Stimulated activated CD4-positive, alpha-beta T cell treated with anti-CD3 and anti-CD28 coated beads, TNF-alpha, amount 100 ng/mL, for 1 hour (primary cell): ENCODE measurements at places on chromosomes 7 and 10.

DNA sequence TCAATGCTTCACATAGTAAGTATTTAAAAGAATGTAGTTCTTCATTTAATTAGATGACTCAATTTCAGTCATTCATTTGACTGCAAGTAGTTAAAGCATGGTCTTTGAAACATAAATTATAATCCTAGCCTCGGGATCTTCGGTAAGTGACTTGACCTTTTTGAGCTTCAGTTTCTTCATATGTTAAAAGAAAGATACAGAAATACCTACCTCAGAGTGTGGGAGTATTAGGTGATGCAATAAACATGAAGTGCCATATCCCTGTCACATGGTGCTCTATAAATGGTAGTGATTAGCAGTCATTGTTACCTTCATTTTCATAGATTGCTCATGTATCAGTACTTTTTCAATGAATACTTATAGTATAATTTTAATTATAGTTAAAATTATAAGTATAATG, 31.2 kb upstream of the UMAD1 start:
- DNase-seq: no peak

- DNase-seq: no peak
These were observed 427.8 kb upstream of the LRGUK start for GRCh38 chr7:133699386-133699785.

DNA sequence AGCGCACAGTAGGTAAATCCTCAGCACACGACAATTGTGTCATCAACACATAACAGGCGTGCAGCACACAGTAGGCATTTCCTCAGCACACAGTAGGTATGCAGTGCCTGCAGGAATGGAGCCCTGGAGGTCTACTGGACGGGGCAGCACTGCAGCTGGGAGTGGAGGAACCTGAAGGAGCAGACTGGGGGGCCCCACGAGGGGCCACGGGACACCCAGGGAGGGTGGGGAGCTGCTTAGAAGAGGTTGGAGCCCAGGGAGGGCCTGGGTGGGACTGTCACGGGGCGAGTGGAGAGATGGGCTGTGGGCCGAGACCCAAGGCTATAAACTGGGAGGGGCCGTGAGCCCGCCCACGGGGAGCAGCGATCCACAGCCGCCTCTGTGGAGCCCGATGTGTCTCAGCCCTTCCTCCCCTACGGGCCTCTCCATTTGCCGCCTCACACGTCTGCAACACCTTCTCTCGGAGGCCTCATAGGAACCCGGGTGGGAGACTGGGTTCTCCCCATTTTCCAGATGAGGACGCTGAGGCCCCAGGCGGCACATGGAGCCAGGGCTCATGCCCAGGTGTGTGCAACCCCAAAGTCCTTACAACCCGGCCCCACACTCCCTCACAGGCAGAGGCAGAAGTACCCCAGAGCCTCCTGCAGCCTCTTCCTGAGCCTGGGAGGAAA, 101.5 kb downstream of the MICALL2 start:
- DNase-seq: no peak

DNA sequence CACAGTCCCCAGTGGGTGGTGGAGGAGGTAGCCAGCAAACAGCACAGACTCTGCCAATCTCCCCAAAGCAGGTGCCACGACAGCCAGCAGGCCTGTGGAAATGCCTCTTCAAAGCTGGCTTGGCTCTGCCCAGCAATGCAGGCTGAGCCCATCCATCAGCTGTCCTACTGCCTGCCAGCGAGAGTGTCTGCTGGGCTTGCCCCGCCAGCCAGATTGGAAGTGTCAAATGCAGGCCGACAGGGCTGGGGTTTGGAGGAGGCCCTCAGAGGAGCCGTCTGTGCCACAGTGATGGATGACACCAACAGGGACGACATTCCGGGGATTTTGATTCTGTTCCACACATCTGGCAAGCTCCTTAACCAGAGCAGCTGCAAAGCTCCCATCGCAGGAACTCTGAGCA, 16.7 kb downstream of the HABP2 start:
- no peak for DNase-seq

- DNase-seq: no peak
These were observed 79.5 kb downstream of the BEND7 start for GRCh38 chr10:13449296-13449695.

DNA sequence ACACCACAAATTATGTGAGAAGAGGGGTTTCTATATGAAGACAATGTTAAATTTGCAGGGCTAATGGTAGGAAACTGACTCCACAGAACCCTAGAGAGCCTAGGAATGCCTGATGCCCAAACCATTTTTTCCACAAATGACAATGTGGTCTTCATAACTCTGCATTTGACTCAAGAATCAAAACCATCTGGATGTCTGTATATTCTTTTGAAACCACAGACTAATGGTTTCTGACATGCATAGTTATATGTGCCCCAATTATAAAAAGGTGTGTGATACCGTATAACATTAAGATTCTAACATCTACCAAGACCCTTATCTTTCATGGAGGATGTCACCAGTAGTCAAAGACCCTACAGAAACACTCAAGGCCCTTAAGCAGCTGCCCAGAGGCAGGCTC, 20.3 kb downstream of the SEC61G start:
- DNase-seq: no peak

DNA sequence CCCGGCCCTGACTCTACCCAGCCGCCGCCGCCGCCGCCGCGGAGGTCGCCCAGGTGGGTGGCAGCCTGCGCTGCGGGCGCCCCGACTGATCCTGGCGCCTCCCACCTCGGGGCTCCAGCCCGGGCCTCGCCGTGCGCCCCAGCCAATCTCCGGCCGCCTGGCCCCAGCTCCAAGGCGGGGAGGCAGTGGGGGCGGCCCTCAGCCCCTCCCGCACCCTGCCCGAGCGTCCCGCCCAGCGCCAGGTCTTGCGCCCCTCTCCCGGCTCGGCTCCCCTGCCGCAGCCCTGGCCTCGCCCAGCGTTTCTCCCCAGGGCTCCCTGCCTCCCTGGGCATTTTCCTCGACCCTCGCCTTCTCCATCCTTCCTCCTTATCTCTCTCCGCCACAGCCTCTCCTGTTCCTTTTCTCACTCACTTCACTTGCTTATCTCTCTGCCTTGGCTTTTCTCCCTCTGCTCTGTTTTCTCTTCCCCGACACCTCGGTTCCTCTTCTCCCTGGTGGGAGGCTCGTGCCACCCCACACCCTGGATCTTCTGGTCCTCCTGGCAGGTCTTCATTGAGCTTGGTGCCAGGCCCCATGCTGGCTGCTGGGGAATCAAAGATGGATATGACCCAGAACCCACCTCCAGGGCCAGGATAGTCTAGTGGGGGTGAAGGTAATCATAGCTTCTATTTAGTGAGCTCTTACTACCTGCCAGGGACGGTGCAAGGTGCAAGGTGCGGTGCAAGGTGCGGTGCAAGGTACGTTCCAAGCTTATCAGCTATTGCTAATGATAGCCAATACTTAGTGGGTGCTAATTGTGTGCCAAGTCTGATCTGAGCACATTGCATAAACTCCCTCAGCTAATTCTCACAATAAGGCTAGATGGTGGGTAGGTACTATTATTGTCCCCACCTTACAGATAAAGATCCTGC, at the start of gene SFRP5:
TSS of gene SFRP5 (minus strand) at position 87 of the 911 bp plus-strand sequence. CDS start 166 bp downstream, outside the sequence.
- no peak for DNase-seq

GRCh38 chr7:23277359-23277989, 21.7 kb upstream of the MALSU1 start:
- no peak for DNase-seq

DNA sequence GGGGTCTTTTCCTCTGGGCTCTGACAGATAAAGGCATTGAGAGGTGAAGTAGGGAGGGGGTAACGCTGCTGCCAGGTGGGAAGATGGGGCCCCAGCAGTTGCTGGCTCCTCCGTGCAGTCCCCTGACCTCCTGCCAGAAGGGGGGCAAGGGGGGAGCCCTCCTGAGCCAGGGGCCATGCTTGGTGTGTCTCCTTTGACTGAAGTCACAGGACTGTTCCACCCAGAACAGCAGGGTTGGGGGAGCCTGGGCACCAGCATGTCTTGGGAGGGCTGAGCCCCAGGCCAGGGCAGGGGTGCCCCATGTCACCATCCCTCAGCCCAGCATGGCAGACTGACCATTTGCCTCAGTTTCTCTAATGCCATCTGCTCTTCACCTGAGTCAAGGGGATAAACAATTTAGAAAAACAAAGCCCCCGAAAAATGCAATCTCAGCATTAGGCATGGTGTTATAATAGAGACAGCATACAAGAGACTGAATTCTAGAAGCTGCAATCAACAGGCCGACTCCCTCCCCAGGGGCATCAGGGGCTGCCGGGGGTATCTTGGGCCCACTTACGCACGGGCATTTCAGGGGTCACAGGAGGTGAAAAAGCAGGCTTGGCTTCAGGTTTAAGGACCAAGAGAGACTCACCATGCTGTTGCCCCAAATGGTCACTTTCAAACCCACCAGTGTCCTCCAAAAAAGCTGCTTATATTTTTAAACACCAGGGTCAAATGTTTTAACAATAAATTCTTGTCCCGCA, 108.6 kb upstream of the GPR26 start:
- no peak for DNase-seq

DNA sequence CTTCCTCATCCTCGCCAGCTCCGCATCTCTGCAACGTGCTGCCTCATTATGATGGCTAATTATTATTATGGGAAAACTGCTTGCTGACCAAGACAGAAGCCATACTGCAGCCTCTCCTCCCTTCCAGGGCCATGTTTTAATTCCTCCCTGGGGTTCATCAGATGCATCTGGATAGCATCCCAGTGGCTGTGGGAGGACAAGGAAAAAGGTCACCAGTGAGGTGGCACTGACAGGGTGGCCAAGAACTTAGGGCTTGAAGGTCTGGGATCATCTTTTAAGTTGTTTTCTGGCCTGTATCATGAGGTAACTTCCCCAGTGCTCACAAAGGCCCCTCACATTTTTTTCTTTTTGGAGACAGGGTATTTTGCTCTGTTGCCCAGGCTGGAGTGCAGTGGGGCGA, 39.6 kb downstream of the KCNH2 start:
- DNase-seq: no peak

DNA sequence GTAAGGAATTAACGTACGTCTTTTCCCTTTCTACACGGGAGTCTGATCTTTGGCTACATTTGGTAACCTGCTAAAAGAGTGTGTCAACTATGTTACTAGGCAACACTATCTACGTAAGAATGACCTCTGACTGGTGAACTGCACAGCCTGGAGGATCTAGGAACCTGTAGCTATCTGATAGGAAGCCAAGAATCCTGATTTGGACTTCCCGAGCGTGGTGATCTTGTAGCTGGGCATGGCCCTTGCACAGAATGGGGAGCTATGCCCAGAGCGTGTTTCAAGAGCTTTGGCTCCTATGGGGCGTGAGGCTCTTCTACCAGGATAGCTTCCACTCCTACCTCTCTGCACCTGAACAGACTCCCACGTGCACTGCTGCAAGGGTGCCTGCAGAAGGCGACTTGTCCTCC, 157.5 kb downstream of the TAX1BP1 start:
- DNase-seq: no peak

DNA sequence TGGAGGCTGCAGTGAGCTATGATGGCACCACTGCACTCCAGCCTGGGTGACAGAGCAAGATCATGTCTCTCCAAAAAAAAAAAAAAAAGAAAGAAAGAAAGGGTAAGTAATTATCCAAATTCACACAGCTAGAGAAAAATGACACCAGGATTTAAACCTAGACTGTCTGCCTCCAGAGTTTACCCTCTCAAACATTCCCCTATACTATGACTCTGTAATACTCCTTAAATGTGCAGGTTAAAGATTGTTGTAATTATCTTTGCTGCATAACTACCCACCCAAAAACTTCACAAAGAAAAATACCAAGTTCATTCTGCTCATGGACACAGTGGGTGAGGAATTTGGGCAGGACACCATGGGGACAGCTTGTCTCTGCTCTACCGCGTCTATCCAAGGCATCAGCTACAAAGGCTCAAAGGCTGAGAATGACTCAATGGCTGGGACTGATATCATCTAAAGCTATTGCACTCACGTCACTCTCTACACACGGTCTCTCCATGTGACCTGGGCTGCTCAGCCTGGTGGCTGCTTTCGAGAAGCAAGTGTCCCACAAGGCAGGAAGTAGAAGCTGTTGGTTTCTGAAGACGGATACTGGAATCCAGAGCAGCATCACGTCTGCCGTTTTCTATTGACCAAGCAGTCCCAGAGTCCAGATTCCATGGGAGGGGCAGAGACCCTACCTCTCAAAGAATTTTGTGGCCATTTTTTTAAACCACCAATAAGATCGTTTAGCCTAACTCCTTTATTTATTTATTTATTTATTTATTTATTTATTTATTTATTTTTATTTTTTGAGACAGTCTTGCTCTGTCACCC, 185.7 kb upstream of the AUTS2 start:
- no peak for DNase-seq

GRCh38 chr10:44010873-44011602, 362.4 kb upstream of the ZNF32 start:
- DNase-seq: no peak

DNA sequence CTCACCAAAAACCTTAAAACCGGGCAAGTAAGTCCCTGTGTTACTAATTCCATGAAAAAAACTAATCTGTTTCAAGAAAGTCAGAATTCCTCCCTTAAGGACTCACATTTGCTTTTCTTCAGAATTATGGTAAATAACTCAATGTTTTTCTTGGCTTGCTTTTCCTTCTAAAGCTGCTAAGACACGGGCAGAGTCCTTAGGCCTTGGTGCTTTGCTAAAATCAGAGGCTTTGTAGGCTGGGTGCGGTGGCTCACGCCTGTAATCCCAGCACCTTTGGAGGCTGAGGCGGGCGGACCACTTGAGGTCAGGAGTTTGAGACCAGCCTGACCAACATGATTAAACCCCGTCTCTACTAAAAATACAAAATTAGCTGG, 32.0 kb downstream of the GNA12 start:
- DNase-seq: no peak

DNA sequence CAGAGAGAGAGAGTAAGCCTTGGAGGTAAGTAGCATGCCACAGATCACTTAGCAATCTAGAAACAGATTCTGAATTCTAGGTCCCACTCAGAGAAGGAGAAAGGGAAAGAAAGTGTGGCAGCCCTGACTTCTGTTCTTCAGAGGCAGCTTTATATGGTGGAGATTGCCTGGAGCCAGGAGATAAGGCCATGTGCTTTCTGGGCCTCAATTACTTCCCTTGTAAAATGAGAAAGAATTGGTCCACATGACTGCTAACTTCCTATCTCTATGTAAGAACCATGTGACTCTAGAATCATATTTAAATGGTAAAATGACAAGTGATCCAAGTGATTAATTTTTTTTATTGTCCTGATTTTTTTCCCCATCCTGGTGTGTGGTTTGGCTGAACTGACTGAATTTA, 64.1 kb downstream of the HHEX start:
- no peak for DNase-seq

DNA sequence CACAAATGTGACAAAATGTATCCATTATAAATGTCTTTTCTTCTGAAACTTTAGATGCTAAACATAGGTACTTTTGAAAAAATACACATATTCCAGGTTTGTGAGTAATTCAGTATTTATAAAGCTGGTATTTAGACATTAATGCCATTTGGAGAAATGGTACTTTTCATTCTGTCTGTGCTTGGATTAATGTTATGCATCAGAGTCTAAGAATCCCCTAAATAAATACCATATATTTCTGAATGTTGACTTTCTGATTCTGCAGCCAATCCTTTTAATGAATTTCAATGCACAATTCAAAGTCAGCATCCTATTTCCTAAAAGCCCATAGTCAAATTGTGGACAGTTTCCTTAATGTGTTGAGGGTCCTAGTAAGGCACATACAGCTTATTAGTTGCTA, 145.0 kb downstream of the DKK1 start:
- no peak for DNase-seq
